ENCODE measurements at places on chromosomes 5 and 9.
A peak's percentile ranks its signal among the peaks of the same experiment; 100 is the strongest.

- DNase-seq = no peak
Measured at GRCh38 chr9:126388964-126389708, 62.5 kb downstream of the MVB12B start.

DNA sequence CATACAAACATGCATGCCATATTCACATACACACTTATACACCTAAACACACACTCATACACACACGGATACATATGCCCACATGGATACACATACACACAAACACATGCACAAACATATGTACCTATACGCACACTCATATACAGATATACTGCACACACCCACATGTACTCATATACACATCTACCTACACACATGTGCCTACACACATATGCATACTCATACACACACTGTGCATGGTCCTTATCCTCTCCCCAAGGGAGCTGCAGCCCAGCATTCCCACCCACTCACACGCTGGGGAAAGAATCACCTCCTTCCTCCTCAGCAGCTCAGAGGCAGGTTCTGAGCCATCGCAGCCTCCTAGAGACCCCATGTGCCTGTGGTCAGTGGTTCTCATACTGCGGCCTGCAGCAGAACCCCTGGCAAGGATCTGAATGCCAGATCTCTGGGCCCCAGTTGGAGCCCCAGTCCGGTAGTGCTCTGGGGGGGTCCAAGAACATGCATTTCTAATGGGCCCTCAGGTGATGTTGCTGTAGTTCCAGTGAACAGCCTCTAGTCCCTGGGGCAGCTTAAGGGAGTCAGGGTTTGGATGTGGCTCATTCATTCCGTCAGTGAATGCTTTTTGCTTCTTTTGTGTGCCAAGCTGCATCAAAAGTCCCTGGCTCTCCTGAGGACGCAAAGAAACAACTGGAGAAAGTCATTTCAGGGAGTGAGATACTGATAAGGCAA lies 39.0 kb downstream of the SEMA4D start:
- no peak for DNase-seq

GRCh38 chr9:114919611-114920010 lies 10.8 kb downstream of the TNFSF8 start:
- no peak for DNase-seq

GRCh38 chr5:80034559-80034958 lies 589 bp upstream of the THBS4 start:
- no peak for DNase-seq

DNA sequence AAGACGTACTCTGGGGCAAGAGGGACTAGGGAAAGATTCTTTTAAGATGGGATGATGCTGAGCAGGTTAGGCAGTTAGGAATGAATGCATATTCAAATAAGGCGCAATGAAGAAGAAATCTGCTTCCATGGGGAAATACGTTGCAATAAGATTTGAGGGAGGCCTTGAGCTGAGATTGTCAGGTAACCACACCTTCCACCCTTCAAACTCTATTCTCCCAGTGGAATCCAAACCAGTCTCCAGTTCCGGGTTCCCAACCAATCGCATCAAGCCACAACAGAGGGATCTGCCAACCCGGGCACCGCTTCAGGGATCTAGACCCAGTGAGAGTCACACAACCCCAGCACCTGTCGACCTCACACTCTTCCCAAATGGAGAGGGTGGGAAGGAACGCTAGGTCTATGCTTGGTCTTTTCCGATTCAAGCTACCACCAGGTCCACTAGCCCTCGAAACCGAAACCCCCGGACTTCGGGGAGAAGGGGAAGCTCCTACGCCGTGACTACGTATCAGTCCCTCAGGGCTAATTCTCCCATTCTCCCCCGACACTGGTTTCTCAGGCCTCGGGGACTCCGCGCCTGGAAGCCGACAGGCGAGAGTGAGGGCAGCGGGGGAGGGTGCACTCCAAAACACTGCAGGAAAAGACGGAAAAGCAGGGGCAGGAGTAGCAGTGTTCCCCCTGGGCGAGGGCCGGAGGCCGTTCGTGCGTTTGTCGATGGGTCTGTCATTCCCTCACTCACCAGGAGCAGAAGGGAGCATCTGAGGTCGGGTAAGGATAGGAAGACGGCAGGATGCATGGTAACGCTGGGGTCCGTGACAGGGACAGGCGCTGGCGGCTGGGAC lies 534 bp downstream of the ERP44 start:
- DNase-seq = peak; percentile 77

GRCh38 chr9:97518909-97519307 lies 17.4 kb downstream of the TMOD1 start:
- no peak for DNase-seq

DNA sequence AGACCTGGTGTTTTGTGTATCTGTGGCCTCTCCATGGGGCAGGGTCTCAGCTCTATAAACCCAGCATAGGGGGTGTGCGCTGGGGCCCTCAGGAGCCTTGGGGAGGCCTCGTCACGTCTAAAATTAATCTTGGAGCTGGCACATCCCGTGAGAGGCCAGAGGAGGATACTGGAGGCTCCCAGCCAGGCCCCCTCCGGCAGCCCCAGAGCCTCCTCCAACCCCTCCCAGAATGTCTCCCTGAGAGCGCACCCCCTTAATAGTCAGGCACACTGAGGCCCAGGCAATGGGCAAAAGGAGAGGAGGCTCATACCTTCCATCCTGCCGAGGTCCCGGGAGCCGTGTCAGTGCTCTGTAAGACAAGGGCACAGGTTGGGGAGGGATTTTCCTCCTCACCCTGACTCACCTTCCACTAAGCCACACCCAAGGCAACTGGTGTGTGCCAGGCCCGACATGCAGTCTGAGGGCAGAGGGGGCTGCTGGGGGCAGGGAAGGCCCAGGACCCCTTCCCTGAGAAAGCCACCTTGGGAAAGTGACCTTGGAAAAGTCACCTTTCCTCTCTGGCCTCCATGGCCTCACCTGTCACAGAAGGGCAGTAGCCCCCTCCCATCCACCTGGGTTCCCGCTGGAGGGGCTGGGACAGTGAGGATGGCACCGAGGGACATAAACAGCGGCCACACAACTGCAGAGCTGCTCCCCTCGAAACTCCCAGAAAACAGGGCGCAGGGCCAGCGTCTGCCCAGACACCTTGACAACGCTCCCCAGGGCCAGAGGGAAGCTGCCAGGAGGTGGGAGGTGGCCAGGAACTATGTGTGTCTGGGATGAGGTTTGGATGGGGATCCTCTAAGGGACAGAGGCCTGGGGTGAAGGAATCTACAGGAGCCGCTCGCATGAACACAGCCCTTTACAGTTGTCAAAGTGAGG lies 2.9 kb downstream of the AK1 start:
- no peak for DNase-seq

- no peak for DNase-seq
Measured at GRCh38 chr9:134676886-134677285, 35.3 kb downstream of the COL5A1 start.

GRCh38 chr5:142087920-142088679 lies 20.5 kb upstream of the NDFIP1 start:
- no peak for DNase-seq

DNA sequence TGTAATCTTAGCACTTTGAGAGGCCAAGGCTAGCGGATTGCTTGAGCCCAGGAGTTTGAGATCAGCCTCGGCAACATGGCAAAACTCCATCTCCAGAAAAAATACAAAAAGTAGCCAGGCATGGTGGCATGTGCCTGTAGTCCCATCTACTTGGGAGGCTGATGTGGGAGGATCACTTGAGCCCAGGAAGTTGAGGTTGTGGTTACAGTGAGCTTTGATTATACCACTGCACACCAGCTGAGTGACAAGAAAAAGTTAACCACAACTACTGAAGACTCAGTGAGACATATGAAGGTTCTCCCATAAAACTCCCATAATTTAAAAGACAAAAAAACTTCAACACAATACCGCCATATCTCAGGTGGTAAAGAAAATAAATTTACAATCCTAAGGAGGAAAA lies 98.0 kb downstream of the NR6A1 start:
- DNase-seq = no peak

GRCh38 chr9:72650206-72650605 lies 128.8 kb downstream of the TMC1 start:
- DNase-seq = no peak

DNA sequence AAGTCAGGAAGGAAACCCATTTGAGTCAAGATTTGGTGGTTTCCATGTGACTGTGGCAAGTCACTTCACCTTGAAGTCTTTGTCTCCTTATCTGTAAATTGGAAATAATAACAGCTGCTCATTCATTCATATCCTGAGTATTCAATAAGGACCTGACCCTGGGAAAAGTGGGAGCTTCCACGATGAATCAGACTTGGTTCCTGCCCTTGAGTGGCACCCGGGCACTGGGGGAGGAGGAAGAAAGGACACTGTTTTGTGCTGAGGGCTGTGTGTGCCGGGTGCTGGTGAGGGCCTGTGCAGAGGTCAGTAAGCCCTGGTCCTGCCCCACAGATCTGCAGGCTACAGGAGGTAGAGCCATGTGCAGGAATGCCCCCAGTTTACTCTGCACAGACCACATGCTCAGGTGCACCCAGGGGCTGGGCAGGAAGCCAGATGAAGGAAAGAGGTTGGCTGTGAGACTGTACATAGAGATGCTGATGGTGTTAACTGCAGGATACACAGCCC lies 6.8 kb downstream of the NDST1 start:
- DNase-seq = no peak

- peak; percentile 51 for DNase-seq
Measured at GRCh38 chr5:120465436-120465961, 1.4 kb downstream of the PRR16 start.

GRCh38 chr5:56513141-56513540 lies 280.0 kb upstream of the ANKRD55 start:
- no peak for DNase-seq

GRCh38 chr5:1638658-1639400 lies 115.1 kb upstream of the LPCAT1 start:
- no peak for DNase-seq

DNA sequence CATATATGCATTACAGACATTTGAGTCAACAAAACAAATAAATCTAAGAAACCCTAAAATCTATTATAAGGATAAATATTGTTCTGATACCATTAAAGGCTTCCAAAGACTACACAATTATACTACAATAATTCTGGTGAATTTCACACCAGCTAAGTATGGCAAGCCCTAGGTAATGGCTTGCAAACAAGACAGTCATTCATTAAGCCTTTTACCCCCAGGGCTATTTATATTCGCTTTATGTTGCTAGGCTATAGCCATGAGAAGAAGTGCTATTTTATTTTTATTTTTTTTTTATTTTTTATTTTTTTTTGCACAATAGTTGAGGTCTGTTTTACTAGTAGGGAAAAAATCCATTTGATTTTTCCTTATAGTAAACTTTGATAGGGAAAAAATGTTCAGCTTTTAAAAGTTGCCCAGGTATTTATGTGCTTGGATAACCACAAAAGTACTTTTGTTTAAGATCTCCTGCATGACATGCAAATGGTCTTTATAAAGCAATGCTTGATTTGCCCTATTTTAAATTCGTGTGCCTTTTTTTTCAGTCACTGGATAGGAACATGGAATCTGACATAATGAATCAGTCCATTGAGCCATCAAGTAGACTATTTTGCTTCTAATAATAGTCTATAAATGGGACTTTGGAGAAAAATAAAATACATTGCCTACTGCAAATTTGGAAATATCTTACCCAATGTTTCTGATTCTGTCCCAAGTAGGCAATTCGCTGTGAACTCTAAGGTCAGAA lies 946.3 kb upstream of the COX7C start:
- no peak for DNase-seq

- peak; percentile 35 for DNase-seq
Measured at GRCh38 chr9:121987314-121987713, 105.8 kb downstream of the TTLL11 start.

DNA sequence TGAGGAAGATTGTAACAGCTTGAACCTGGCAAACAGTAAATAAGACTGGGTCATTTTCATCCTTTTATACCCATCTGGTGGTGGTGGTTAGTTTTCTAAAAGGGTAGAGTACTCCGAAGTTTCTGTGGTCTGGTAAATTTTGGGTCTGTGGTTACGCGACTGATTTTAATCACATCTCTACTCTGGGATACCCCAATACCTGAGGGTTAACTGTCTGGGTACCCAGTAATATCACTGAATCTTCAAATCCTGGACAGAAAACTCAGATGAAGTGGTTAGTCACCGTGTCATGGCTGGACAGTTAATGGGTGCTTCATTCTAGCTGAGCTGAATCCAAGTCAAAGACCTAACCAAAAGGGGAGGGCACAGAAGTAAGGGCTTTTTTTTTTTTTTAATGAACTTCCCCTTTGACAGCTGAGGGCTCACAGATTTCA lies 474.2 kb downstream of the GADD45G start:
- DNase-seq = no peak

DNA sequence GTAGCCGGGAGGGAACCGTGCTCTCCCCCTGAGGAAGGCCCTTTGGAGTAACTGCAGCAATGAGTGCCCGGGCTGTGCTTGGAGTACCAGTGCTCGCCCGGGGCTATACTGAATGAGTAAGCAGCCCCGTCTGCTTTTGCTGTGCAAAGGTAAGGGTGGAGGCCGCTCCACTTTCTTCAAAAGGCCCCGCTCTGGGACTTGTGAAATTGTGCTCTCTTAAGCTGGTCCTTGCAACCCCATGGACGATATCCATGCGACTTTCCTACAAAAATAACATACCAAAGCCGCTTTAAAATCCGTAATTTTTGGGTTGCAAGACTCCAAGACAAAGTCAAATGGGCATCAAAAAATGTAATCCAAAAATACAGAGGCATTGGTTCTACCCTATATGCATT lies 578 bp upstream of the TNFAIP8 start:
- DNase-seq = peak; percentile 31

DNA sequence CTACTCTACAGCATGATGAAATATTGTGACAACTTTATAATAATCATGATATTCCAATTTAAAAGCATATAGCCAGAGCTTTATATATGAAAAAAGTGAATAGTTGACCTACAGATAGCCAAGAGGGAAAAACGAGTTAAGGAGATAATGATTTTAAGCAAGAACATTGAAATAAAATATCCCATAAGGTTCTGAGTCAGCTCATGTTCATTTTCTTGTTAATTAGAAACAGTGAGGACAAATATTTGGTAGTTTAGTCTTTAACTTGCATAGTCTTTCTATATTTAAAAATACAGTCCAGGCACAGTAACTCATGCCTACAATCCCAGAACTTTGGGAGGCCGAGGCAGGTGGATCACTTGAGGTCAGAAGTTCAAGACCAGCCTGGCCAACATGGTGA lies 55.8 kb upstream of the CDH6 start:
- DNase-seq = no peak

DNA sequence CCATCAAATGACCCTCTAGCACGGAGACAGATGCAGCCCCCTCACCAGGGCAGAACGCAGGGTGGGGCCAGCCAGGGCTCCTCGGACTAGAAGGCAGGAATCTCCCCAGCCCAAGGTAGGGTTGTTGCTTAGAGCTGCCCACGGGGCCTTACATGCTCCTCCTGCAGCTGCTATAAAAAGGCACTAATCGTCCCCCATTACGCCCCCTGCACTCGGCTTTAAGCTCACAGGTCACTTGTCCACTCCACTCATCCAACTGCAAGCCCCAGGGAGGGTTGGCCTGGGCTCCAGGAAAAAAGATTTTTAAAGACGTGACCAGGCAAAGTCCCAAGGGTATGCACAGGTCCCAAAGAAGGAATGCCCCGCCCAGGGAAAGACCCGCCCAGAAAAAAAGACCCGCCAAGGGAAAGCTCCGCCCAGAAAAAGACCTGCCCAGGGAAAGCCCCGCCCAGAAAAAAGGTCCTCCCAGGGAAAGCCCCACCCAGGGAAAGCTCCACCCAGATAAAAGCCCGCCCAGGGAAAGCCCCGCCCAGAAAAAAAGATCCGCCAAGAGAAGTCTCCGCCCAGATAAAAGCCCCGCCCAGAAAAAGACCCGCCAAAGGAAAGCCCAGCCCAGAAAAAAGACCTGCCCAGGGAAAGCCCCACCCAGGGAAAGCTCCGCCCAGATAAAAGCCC lies 11.1 kb downstream of the GRIN1 start:
- DNase-seq = peak; percentile 62

- DNase-seq = no peak
Measured at GRCh38 chr5:154109416-154110106, 70.8 kb downstream of the MFAP3 start.

GRCh38 chr5:68662804-68663307 lies 431.0 kb upstream of the SLC30A5 start:
- no peak for DNase-seq

Measured in iPS-NIHi11 (cell line).